ENCODE measurements at places on chromosomes 7 and 10.
A peak's percentile ranks its signal among the peaks of the same experiment; 100 is the strongest.

- no peak for DNase-seq
These were observed 27.4 kb upstream of the GRID1 start for GRCh38 chr10:86393862-86394455.

DNA sequence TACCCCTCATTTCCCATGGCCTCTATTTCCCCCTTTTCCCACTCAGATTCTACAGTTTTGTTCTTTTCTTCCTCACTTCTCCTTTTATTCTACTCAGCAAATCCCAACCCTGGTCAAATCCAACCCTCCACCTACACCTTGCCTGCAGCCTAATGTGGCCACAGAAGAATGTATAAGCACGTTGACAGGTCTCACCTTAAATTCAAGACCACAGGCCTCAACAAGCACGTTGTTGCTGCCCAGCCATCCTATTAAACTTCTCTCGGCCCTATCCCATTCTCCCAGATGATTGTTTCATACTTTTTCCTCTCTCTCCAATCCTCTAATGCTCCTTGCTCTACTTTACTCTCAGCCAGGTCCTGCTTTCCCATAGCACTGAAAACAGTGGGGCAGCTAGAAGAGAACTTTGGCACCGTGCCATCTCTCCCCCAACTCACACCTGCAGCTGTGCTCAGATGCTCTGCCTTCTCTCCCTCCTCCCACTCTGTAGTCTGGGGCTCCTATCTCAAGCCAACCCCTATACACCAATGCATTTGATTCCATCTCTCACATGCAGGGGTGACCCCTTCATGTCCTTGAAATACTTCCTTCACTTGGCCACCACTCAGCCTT, 6.8 kb upstream of the EIF3A start:
- no peak for DNase-seq

DNA sequence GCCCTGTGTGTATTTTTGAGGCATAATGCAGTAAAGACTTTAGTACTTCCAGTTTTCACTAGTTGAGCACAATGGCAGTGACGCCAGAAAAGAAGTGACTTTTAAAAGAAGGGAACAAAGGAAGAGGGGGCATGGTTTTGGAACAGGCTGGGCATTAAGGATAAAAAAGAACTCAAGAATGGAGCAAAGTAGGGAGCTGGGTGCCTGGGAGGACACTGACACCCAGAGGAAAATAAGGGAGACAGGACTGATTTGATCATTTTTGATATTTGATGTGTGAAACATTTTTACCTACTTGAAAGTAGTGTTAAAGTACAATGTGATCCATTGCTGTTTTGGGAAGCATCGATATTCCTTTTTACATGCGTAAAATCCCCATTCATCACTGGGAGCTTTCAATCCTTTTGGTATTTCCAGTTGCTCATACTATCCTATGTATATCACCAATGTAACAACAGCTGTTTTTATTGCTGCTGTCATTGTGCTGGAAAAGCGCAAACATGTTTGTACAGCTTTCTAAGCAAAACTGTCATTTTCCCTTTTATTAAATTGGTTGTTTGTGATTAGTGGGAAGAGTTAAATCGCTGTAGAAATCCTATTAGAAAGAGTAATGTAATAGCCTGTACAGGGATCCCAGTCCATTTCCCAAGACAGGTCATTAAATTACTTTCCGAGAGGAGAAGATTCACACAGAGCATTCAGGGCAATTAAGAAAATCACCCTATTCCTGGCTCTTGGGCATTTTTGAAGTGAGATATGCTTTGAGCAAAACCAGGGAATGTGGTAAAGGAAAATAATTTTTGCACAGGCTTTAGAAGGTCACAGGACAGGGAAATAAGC, 85.2 kb downstream of the ADAM12 start:
- DNase-seq, result no peak

GRCh38 chr7:133688483-133689239, 435.8 kb downstream of the EXOC4 start:
- no peak for DNase-seq

DNA sequence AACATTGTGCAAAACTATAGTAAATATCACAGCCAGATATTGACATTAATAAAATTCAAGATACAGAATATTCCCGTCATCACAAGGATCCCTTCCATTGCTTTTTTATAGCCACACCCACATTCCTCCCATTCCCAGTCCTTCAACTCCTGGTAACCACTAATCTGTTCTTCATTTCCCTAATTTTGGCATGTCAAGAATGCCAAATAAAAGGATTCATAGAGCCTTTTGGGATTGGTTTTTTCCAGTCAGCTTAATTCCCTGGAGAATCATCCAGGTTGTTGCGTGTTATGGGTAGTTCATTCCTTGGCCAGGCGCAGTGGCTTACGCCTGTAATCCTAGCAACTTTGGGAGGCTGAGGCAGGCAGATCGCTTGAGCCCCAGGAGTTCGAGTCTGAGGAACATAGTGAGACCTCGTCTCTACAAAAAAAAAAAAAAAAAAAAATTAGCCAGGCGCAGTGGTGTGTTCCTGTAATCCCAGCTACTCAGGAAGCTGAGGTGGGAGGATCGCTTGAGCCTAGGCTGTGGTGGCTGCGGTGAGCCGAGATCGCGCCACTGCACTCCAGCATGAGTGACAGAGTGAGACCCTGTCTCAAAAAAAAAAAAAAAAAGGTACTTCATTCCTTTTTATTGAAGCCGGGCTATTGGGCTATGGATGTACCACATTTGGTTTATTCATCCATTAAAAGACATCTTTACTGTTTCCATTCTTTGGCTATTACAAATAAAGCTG, 2.7 kb downstream of the OGDH start:
- no peak for DNase-seq

DNA sequence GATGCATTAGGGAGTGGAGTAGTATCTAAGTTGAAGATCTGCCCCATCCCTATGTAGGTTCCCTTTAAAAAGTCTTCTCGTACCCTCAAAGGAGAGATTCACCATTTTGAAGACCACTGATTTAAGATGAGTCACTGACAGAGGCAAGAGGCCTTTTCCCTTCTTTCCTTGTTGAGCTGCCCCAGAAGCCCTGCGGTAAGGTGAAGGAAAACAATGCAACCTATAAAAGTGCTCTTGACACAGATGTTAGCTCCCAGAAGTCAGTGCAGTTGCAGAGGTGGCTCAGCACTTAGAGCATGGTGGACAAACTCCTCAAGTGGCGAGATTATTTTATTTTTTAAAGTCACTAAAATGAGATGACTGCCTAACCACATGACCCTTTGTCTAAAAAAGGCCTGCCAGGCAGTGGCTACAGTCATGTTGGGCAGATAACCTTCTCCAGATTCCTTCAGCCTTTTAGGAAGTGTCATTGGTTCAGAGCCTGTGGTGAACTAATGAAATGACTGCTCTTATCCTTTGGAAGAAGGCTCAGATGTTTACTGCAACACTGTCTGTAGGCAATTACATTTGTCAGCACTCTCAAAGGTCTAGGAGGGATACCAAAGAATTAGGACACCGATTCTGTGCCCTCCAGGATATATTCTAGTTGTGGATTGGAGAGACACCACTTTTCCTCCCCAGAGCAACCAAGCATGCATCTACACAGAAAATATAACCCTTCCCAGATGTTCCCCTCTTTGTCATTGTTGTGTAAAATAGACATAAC, 88.7 kb downstream of the ARID5B start:
- no peak for DNase-seq

- DNase-seq, result no peak
These were observed 45.2 kb upstream of the INSIG1 start for GRCh38 chr7:155252444-155252887.

- DNase-seq, result no peak
These were observed 40.1 kb upstream of the ADGRA1 start for GRCh38 chr10:133047526-133048123.

- DNase-seq, result no peak
These were observed 81.7 kb downstream of the NKX6-2 start for GRCh38 chr10:132704008-132704814.

- DNase-seq, result no peak
These were observed 5.1 kb downstream of the PLPP4 start for GRCh38 chr10:120462018-120462682.

GRCh38 chr10:124025152-124025551, 68.2 kb downstream of the CHST15 start:
- no peak for DNase-seq

DNA sequence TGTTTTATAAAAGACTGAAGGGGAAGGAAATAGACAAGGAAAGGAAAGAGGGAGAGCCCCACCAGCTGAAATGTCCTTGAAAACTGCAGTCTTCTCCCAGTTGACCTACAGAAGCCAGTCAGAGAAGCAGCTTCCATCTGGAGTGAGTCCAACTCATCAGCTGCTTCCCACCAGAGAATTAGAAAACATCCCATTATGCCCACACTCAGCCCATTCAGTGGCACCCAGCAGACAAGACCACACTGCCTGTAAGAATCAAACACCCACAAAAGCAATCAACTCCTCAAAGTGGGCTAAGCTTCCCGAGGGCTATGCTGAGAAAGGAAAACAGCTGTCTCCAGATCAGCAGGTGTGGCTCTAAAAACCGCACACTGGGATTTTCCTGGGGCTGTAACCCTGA, 29.6 kb upstream of the TMEM213 start:
- DNase-seq, result no peak

- DNase-seq, result no peak
These were observed 127.7 kb downstream of the ELMO1 start for GRCh38 chr7:37320848-37321468.

- no peak for DNase-seq
These were observed 319.4 kb upstream of the FZD8 start for GRCh38 chr10:35961501-35961900.

DNA sequence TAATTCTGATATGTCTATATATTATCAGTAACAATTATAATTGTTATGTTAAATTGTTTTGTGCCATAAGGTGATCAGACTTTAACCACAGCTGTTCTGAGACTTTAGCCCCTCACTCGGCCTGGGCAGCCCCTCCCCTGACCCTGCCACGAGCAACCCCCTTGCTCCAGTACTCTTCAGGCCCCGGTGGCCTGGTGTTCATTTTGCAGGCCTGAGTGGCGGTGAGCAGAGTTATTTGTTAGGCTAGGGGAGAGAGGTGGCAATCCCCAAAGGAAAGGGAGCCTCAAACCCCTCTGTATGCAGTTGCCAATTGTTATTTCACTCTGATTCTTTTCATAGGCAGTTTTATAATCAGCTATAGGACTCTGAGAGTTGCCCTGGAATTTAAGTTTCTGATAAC, 22.9 kb upstream of the CREB3L2 start:
- DNase-seq, result no peak

DNA sequence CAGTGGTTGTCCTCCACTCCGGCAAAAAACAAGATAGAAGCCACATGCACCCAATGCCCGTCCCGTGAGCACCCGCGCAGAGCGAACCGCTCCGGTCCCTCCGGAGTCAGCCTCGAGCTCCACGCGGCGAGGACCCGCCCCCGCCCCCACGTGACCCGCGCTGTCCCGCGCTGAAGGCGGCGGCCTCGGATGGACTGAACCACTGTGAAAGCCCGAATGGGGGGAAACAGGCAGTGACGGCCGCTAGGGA, 766 bp upstream of the EIF3B start:
- DNase-seq, result peak; percentile 85

GRCh38 chr10:103802081-103802480, 53.3 kb downstream of the SH3PXD2A start:
- no peak for DNase-seq

DNA sequence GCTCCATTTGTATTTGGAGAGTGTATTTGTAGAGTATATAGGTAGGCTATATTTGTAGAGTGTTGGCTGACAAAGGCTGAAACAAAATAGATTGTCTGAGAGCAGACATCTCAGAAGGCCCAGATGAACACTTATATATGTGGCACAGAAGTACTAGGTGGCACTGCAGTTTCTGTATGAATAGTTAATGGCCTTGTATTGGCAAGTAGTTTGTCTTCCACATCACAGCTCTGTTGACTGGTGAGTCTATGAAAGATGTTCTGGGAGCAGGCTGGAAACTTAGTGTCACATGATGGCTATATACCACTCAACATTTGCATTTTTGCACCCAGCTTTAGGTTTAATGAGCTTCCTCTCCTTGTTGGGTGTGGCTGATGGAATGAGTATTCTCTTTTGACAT, 51.9 kb downstream of the CCNY start:
- DNase-seq, result no peak

DNA sequence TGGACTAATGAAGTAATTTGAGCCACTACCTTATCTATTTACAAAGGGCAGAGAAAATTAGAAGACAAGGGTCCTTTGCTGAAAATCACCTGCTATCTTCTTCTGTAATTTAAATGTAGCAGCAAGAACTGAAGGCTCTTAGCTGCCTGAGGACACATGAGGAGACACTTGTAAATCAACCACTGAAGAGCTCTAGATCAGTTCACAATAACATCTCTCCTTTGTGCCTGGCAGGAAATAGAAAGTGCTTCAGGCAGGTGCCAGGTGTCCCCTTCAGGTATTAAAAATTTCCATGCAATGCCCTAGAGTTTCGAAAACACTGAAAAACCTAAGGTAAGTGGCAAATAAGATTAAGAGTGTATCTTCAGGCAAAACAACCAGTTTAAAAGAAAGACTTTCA, 474.6 kb downstream of the GRM8 start:
- DNase-seq, result no peak
